Activated T-cell treated with anti-CD3 and anti-CD28 coated beads, Interleukin-2, amount 50 U/mL, for 72 hours (primary cell): ENCODE measurements at places on chromosomes 3 and 15.

- no peaks in the 10 kb centered on the region for H3K27me3 ChIP-seq
- no peak for DNase-seq
- H3K27ac ChIP-seq = no peak overlapping the region
Observed at GRCh38 chr3:152756807-152757206, 78.1 kb upstream of the P2RY1 start.

DNA sequence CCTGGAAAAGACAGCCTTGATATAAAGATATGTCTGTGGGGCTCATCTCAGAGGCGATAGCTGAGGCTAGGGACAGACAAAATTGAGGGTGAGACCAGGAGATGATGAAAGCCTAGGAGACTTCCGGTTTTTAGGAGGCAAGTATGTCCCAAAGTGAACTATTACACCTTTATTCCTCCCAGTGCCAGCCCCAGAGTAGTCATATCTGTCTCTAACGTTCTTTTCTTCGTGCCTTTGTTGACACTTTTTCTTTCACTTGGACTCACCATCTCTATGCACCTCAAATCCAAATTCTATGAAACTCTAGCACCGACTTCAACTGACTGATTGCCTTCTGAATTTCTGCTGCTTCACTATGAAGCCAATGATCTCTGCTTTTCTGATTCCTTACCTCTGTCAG, 93.8 kb upstream of the RASGRP1 start:
- DNase-seq = no peak
- H3K27me3 ChIP-seq = no peaks in the 10 kb centered on the region
- peak overlapping the region; percentile 32 for H3K4me3 ChIP-seq
- H3K27ac ChIP-seq = peak overlapping the region; percentile 35
- peaks cover 92% of the 10 kb centered on the region for H3K4me1 ChIP-seq

DNA sequence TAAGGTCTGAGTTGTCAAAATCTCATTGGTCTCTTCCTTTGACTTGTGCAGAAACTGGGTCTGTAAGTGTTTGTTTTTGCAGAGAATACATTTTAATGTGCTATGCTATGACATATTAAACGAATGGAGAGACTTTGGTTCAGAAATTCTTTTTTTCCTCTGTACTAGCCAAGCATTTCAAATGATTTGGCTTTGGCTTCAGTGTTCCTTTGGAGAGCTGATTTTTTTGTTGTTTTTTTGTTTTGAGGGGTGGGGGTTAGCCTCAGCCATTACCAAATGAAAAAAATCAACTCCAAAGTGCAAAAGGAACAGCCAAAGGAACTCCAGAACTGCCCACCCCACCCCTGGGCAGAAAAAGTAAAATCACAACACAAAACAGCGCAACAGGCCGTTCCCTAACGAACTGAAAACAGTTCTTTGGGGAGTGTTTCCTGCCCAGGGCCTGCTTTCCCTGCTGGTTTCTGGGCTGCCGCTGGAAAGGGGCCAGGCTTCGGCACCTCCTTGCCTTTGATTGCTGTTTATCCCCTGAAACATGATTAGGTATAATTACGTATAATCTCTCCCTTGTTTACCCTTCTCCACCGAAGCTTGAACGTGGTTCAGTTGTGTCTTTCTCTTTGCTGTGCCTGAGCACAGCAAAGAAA, 57.6 kb upstream of the NEO1 start:
- no peaks in the 10 kb centered on the region for H3K4me1 ChIP-seq
- no peak for DNase-seq
- peaks cover 27% of the 10 kb centered on the region for H3K27me3 ChIP-seq
- no peak overlapping the region for H3K4me3 ChIP-seq
- no peak overlapping the region for H3K27ac ChIP-seq

GRCh38 chr15:99248000-99248715, 1.2 kb downstream of the TTC23 start:
- no peak for DNase-seq
- peaks cover 5% of the 10 kb centered on the region for H3K36me3 ChIP-seq
- H3K4me3 ChIP-seq = no peak overlapping the region
- H3K27me3 ChIP-seq = peaks cover 8% of the 10 kb centered on the region
- H3K27ac ChIP-seq = no peak overlapping the region

DNA sequence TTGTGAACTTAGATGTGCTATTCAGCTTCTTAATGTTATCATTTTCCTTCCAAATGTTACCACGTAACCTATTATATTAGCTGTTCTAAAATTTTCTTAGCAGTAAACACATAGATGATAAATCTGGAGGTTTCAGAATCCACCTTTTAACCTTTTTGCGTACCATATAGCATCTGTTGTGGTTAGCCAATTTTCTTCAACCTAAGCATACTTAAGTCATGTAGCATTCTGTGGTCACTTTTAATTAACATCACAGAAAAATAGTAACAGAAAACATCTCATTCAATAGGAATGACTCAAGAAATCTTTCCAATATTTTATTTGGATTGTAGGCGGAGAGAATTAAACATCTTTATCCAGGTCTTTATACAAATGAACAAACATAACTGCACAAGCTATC, 1465.3 kb upstream of the GBE1 start:
- no peaks in the 10 kb centered on the region for H3K4me1 ChIP-seq
- no peaks in the 10 kb centered on the region for H3K36me3 ChIP-seq
- no peak for DNase-seq
- no peak overlapping the region for H3K27ac ChIP-seq
- H3K4me3 ChIP-seq = no peak overlapping the region
- H3K27me3 ChIP-seq = no peaks in the 10 kb centered on the region

DNA sequence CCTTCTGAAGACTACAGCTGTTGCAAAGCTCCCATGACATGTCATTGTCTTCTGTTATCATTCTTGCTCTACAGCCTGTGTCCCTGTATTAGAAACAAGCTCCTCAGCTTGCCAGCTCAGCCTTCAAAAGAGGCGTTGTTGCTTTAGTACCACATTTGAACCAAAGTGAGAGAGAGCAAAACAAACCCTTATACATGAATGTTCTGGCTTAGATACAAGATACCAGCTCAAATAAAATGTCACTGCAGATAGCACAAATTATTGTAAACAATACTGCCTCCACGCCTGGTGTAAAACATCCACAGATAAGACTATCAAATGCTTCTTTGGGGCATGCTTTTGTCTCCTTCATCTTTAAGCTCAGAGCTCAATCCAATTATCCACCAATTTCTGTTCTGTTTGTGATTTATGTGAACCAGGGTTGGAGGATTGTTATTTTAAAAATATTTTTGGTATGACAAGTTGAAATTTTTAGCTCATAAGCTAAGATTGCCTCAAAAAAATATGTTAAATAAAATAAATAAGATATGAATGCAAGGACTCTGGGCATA, 403.6 kb upstream of the CDIN1 start:
- no peak overlapping the region for H3K27ac ChIP-seq
- H3K4me3 ChIP-seq = no peak overlapping the region
- H3K4me1 ChIP-seq = no peaks in the 10 kb centered on the region
- H3K36me3 ChIP-seq = no peaks in the 10 kb centered on the region
- no peak for DNase-seq

- H3K4me1 ChIP-seq = no peaks in the 10 kb centered on the region
- H3K27ac ChIP-seq = no peak overlapping the region
- DNase-seq = no peak
Observed at GRCh38 chr3:49519916-49520385, 34.3 kb upstream of the BSN start.

GRCh38 chr3:30811151-30811795, 83.2 kb downstream of the GADL1 start:
- no peaks in the 10 kb centered on the region for H3K4me1 ChIP-seq
- H3K4me3 ChIP-seq = no peak overlapping the region
- no peak for DNase-seq
- peaks cover 14% of the 10 kb centered on the region for H3K27me3 ChIP-seq
- no peaks in the 10 kb centered on the region for H3K36me3 ChIP-seq

DNA sequence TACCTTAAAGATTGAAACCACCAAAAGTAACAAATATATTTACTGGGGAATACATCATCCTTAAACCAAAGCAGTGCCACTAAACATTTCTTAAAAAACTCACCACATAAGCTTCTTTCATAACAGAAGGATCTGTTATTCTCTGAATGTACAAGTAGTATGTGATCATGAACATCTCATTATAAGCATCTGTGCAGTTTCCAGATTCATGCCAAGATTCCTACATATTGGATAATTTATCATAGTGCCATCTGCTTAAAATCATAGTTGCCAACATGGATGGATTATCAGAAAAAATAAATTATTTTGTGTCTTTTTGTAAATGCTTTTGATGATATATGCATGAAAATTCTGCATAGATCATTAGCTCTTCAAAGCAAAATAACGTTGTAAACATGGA, 21.8 kb upstream of the BCHE start:
- H3K4me1 ChIP-seq = no peaks in the 10 kb centered on the region
- H3K27ac ChIP-seq = no peak overlapping the region
- DNase-seq = no peak
- no peaks in the 10 kb centered on the region for H3K27me3 ChIP-seq

DNA sequence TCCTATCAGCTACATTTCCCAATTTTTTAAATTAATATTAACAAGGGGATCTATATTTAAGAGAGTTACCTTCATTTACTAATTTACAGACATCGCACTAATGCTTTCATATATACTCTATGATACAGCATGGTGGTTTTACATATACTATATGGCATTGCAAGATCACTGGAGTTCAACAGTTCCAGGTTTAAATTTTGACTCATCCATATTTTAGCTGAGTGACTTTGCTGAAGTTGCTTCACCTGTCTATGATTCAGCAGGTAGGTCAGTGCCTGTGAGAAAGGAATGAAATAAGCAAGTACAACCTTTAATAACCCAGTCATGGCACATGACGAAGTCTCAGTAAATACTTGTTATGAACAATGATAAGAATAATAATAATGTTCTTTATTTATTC, 211.1 kb downstream of the P3H2 start:
- H3K4me1 ChIP-seq = peaks cover 1% of the 10 kb centered on the region
- DNase-seq = no peak
- H3K27me3 ChIP-seq = peaks cover 6% of the 10 kb centered on the region
